ENCODE measurements at places on chromosomes 5 and 9. TPM values are rescaled to one million over a fixed set of nuclear protein-coding genes. Genes with fewer than 3 reads are reported as not detected.

SH3PXD2B gene
- 89.1 TPM for total RNA-seq

CD274 gene
- total RNA-seq: not detected

DNA sequence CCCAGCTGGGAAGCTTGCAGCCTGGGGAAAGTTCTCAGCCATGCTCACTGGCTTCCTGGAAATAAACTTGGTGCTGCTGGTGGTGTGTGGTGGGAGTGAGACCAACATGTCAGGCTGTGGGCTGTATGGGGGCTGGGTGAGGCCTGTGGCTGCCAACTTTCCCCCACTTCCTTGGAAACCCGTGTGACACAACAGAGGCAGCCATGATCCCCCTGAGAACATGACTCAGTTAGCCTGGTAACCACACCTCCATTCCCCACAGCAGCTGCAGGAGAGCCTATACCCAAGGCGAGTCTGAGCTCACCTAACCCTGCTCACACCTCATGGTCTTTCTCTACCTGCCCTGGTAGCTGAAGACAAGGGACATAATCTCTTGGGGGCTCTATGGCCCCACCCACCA lies 72.7 kb upstream of the RGMB start:
- DNase-seq: no peak
- no peak overlapping the region for H3K27ac ChIP-seq
- H3K36me3 ChIP-seq: peaks cover 32% of the 10 kb centered on the region

GGTA1 gene
- total RNA-seq: not detected

DNA sequence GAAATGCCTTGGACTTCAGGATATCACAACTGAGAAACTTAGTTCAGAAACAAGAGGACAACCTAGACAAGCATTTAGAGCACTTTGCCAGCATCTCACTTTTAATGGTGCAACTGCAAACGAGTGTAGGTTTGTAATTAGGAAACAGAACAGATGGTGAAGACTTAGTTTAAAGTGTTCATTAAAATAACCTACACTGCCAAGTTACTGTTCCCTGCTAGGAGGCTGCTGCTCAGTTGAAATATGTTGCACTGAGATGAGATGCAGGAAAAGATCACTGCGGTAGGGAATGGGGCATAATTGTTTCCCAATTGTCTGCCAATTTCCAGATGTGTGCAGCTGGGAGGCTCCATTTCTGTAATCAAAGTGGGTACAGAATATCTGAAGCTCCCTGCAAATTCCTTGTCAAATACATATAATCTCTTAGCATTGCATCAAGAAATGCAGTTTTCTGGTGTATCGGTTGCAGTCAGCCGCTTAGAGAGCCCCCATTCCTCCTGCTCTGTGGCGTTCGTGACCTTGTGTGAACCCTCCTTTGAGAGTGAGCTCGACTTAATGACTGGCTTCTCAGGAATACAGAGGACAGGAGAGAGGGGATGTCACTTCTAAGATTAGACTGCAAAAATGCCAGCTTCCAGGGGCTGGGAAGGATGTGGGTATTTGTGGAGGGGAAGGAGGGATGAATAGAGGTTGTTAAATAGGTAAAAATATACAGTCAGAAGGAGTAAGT lies 448.9 kb downstream of the MED10 start:
- H3K4me1 ChIP-seq: peaks cover 5% of the 10 kb centered on the region
- no peak overlapping the region for H3K4me3 ChIP-seq
- H3K36me3 ChIP-seq: no peaks in the 10 kb centered on the region
- no peak overlapping the region for H3K27ac ChIP-seq
- DNase-seq: no peak

CTSL gene
- total RNA-seq: 33.8 TPM

- H3K27ac ChIP-seq: no peak overlapping the region
- no peaks in the 10 kb centered on the region for H3K27me3 ChIP-seq
- H3K4me3 ChIP-seq: no peak overlapping the region
- DNase-seq: no peak
These were observed 7.7 kb upstream of the NOTCH1 start for GRCh38 chr9:136553581-136553980.

PTGES gene
- 1.1 TPM for total RNA-seq

- H3K36me3 ChIP-seq: peaks cover 2% of the 10 kb centered on the region
- peak overlapping the region; percentile 43 for H3K27ac ChIP-seq
- peak overlapping the region; percentile 83 for H3K4me3 ChIP-seq
- peaks cover 28% of the 10 kb centered on the region for H3K4me1 ChIP-seq
These were observed 2.5 kb upstream of the CDK9 start for GRCh38 chr9:127783111-127784008.

DNA sequence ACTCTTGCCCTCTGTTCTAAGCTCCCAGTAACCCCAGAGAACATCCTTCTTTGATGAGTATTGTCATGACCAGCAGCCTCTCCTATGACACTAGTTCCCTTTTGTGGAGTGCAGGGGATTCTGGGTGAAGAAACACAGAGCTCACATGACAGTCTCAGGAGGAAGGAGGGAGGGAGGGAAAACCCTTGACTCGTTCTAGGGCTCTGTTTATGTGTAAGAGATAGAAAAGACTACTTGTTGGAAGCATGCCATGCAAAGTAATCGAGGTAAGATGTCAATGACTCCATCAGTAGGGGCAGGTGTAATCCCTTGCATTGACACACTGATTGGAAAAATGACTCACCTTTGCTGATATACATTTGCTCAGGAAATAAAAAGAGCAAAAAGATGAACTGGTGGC lies 190.2 kb upstream of the ELL2 start:
- no peaks in the 10 kb centered on the region for H3K27me3 ChIP-seq
- H3K27ac ChIP-seq: no peak overlapping the region
- H3K4me3 ChIP-seq: no peak overlapping the region
- H3K4me1 ChIP-seq: no peaks in the 10 kb centered on the region
- DNase-seq: no peak
- H3K36me3 ChIP-seq: no peaks in the 10 kb centered on the region

Measured in neural crest cell (in vitro differentiated cells).